CD4-positive, alpha-beta memory T cell (primary cell): ENCODE measurements at places on chromosomes 16 and 17. TPM values are rescaled to one million over a fixed set of nuclear protein-coding genes. Genes with fewer than 3 reads are reported as not detected.

The PYY gene
- total RNA-seq: not detected

The LGALS9 gene
- total RNA-seq: 19.9 TPM

The SOCS3 gene
- total RNA-seq: 7.5 TPM

GRCh38 chr16:88289968-88290401 lies 92.8 kb upstream of the ZNF469 start:
- no peak for DNase-seq
- H3K36me3 ChIP-seq: no peaks in the 10 kb centered on the region

- no peak for DNase-seq
- H3K4me3 ChIP-seq: no peak overlapping the region
- no peaks in the 10 kb centered on the region for H3K4me1 ChIP-seq
- H3K36me3 ChIP-seq: no peaks in the 10 kb centered on the region
- no peak overlapping the region for H3K27ac ChIP-seq
- H3K27me3 ChIP-seq: no peaks in the 10 kb centered on the region
These were observed 38.8 kb downstream of the SCPEP1 start for GRCh38 chr17:57016764-57017116.

GRCh38 chr16:7405166-7405565 lies 72.5 kb downstream of the RBFOX1 start:
- H3K27ac ChIP-seq: no peak overlapping the region
- H3K4me3 ChIP-seq: no peak overlapping the region
- no peaks in the 10 kb centered on the region for H3K4me1 ChIP-seq

The WIPF2 gene
- 34.7 TPM for total RNA-seq

GRCh38 chr16:12837291-12837690 lies 33.6 kb upstream of the CPPED1 start:
- H3K36me3 ChIP-seq: no peaks in the 10 kb centered on the region
- no peak overlapping the region for H3K27ac ChIP-seq

GRCh38 chr17:65514082-65514481 lies 47.4 kb downstream of the AXIN2 start:
- no peaks in the 10 kb centered on the region for H3K27me3 ChIP-seq
- no peaks in the 10 kb centered on the region for H3K36me3 ChIP-seq
- no peak overlapping the region for H3K27ac ChIP-seq
- no peak overlapping the region for H3K4me3 ChIP-seq
- H3K4me1 ChIP-seq: peaks cover 9% of the 10 kb centered on the region

DNA sequence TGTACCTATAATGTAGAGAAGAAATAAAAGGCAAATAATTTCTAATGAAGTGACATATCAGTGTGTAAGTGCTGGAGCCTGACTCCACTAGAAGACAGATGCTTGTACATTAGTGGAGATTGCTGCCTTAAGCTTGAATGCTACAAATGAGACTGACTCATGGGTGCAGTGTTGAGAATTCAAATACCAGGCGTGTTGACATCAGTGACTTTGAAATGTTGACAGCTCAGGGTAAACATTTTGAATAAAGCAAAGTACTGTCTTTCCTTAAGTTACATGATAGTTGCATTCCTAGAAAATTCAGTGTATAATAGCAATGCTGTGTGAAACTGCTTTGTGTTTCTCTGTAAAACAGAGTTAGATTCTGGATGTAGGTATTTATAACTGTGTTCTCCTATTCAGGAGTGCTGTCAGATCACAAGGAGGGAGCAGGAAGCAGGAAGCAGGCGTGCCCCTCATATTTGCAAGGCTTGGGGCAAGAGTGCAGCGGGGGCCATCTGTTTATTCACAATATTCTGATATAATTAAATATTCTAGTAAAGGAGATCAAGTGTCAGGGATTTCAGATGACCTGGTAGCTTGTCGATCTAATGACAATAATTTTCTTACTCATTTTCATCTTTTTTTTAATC lies 119.0 kb downstream of the SPECC1 start:
- H3K27me3 ChIP-seq: no peaks in the 10 kb centered on the region
- H3K4me1 ChIP-seq: no peaks in the 10 kb centered on the region
- no peak overlapping the region for H3K27ac ChIP-seq
- no peak for DNase-seq

GRCh38 chr16:85185303-85186100 lies 73.2 kb upstream of the CIBAR2 start:
- no peak for DNase-seq
- H3K4me1 ChIP-seq: no peaks in the 10 kb centered on the region
- H3K27me3 ChIP-seq: no peaks in the 10 kb centered on the region
- H3K4me3 ChIP-seq: no peak overlapping the region
- H3K27ac ChIP-seq: no peak overlapping the region
